NCI-H2081 (cell line): ENCODE measurements at places on chromosomes 1 and 21.

DNA sequence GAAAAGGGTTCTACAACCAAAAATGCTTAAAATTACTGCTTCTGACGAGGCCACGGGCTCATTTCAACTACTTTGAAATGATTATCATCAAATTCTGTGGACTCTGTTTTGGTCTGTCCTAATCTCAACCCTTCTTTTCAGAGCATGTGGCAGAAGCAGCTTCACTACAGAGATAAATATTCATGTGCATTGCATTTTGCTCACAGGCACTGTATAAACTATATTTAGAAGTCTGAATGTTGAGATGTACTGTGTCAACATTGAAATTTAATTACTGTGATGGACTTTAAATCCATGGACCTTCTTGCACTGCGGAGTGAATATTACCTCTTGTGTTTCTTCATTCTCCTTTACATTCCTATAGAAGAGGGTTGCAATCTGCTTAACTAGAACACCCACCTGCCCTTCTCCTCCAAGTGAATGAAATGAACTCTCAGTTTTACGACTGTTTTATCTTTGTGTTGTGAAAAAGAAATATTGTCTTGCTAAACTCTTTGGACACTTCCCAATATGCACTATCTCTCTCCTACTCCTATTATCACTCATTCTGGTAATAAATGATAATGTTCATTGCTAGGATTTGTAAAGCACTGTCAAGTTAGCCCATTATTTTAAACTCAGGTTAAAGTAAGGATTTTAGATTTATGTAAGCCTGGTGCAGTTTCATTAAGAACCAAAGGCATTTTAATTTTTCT is 281.2 kb upstream of the ST6GALNAC5 start:
- no peak for DNase-seq

GRCh38 chr1:8012955-8013354 is 13.2 kb downstream of the ERRFI1 start:
- DNase-seq, result no peak

GRCh38 chr1:70499695-70500094 is 88.6 kb downstream of the CTH start:
- no peak for DNase-seq

DNA sequence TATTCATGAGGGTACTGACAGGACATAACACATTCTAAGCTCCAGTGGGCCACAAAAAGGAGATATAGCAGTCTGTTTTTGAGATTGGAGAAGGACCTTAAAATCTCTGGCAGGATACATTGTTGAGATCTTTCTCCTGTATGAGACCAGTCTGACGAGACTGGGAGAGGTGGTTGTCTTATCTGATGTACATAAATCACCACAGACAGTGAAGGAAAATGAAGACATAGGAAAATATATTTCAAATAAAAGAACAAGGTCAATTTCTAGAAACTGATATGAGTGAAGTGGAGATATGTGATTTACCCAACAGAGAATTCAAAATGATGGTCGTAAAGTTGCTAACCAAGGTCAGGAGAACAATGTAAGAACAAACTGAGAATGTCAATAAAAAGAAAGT is 21.3 kb upstream of the EGLN1 start:
- no peak for DNase-seq

GRCh38 chr1:1021920-1022259 is 2.0 kb downstream of the AGRN start:
- no peak for DNase-seq

- no peak for DNase-seq
Observed at GRCh38 chr1:112975336-112975735, 19.3 kb upstream of the SLC16A1 start.

- no peak for DNase-seq
Observed at GRCh38 chr1:26478988-26479387, 6.7 kb downstream of the HMGN2 start.

- DNase-seq, result no peak
Observed at GRCh38 chr21:43190544-43190943, 21.7 kb downstream of the CRYAA start.

GRCh38 chr1:21302747-21303715 is 12.8 kb upstream of the ECE1 start:
- DNase-seq, result no peak

DNA sequence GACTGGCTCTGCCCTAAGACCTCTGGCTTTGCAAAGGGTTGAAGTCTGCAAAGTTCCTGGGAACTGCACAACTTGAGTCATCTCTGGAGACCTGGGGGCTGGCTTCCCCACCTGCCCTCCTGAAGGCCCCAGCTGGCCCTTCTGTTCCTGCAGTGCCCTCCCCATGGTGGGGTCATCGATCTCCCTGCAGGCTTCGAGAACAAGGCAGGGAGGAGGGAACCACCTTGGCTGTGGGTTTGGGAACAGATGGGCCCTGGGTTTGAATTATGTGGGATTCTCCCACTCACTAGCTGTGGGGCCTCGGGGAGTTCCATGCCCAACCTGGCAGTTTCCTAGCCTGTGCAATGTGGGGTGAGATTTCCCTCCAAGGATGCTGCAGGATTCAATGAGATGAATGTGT is 310.2 kb downstream of the PTPRU start:
- no peak for DNase-seq

- no peak for DNase-seq
Observed at GRCh38 chr1:228240411-228241240, 32.8 kb downstream of the OBSCN start.

DNA sequence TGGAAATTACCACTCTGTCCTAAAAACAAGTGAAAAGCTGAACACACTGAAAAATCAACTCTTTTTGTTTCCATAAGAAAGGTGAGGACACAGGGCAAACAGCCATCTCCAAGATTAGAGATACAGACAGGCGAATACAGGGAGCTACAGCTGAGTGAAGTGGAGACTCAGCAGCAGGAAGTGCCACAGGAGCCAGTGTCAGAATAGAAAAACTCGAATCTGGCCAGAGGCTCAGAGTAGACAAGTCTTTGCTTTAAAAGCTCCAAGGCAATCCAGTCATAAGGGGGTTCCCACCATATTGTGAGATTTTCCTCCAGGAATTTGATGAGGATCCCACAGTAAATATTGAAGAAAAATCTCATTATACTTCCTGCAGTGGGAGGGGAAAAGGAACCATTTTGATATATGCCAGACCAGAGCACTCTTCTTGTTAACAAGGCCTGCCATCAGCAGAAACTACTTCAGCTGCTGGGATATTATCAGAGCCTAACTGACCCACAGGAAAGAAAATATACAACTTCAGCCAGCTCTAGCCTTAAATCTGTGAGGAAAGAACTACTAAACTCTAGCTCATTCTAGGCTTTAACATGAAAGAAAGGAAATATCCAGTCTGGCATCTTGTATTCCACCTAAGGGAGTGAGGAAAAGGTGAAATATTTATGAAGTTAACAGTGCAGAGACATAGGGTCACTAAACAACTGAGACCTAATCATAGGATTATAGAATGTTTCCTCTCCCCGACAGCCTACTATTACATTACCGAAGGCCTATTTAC is 256.2 kb upstream of the OLFM3 start:
- DNase-seq, result no peak

- DNase-seq, result no peak
Observed at GRCh38 chr1:56566994-56567393, 12.4 kb downstream of the PLPP3 start.

DNA sequence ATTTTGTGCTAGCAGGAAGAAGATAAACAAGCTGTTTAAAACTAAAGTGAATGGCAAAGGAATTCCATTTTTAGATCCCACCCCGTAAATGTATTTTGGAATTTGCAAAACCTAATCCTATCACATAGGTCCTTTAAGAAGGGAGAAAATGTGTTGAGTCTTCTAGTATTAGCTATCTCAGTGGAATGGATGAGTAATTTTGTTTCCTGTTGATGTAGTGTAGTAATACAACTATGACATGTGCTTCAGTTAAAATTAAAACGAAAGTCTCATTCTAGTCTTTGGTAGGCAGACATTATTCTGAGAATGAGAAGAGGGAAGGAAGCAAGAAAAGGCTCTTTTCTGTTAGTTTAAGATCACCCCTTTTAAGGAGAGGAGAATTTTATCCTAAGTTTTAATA is 265.9 kb upstream of the C1orf105 start:
- no peak for DNase-seq

- no peak for DNase-seq
Observed at GRCh38 chr1:232036181-232036933, 409.8 kb downstream of the DISC1 start.

DNA sequence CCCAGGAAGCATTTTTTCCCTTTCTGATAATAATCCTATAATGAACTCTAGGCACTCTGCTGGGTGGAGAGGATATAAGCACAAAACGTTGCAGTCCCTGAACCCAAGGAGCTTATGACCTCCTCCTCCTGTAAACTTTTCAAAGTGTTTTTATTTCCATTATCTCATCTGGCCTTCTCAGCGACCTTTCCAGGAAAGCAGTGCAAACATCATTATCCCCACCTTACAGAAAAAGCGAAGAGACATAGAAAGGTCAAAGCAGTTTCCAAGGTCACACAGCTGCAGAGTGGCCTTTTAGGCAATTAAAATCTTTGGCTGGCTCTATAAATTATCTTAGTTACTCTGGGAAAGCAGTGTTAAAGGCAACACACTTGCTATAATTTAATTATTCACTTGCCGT is 63.8 kb downstream of the OLFML3 start:
- no peak for DNase-seq

DNA sequence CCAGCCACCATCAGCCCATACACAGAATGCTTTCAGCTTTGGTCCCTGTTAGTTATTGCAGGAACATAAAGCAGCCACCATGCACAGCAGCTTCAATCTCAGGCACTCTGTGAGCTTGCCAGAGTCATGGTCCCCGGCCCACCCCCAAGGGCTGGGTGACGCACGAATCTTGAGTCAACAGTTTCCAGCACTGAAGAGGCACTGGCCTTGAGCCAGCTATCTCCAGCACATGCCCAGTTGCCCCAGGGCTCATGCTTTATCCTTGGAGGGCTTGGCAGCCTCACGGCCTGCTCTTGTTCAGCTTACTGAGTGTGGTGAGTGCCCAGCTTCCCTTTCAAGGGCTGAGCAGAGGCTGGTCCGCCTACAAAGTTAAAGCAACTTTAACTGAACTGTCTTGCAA is 200.7 kb upstream of the RAB4A start:
- peak; percentile 78 for DNase-seq

GRCh38 chr1:245317217-245317616 is 162.4 kb downstream of the KIF26B start:
- DNase-seq, result no peak

DNA sequence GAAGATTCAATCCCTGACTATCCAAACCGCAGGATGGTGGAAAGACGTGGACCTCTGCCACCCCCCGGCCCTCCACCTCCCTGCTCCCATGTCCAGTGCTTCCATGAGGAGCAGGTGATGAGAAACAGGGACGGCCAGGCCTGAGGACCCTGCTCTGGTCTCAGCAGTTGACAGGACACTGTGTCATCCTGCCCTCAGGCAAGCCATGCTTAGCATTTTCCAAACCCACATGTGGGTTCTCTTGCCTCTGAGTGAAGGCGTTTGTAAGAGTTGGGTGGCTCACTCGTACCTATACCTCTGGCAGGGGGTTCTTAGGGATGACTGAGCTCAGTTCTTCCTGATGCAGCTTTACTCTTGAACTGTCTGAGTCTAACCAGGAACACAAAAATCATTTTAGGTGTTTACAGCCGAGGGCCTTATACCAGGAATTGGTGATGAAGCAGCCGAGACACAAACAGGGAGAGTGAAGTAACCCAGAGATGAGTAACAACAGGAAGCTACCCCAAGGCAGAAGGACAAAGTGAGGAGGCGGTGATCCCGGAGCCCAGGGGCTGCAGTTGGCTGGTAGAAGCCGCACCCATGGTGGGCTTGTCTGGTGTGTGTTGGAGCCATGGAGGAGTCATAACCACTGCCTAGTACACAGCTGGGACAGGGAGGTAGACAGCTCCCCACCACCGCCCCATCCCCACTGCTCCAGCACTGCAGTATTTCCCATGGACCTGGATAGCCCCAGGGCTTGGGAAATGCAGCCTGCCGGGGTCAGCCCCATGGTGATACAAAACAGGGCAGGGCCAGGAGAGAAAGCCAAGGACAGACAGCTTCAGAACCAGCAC is 21.4 kb downstream of the MYBPH start:
- no peak for DNase-seq

DNA sequence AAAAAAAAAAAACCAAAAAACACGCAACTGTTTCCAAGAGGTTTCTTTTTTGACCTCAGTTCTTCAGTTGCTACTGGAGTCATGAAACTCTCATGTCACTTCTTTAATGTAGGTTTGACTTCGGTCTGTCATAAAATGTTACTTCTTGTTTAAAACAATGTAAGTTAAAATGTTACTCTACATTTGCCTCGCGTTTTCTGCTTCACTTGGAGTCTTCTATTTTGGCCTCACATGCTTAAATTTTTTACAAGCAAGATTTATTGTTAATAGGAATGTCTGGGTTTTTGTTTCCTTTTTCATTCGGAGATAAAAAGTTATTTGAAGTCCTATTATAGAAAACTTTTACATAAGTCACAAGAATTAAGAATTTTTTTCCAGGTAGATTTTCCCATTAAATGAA is 880.2 kb downstream of the LTN1 start:
- no peak for DNase-seq

DNA sequence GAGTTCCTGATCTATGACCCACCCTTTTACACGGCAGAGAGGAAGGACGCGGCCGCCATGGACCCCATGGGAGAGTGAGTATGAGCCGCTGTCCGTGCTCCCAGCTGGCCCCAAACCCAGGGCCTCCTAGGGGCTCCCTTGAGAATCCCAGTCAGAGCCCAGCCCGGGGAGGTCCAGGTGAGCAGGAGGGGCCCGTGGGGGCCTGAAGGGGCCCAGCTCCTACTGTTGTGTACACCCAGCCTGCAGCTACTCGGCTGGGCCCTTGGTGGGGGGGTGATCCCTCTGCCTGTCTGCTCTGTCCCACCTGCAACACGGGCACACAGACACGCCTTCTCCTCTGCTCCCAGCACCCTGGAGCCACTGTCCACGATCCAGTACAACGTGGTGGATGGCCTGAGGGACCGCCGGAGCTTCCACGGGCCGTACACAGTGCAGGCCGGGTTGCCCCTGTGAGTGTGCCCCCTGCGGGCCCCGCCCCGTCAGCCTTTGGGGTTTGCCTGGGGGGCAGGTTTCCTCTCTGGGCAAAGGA is 28.6 kb upstream of the LRRC3 start:
- no peak for DNase-seq

DNA sequence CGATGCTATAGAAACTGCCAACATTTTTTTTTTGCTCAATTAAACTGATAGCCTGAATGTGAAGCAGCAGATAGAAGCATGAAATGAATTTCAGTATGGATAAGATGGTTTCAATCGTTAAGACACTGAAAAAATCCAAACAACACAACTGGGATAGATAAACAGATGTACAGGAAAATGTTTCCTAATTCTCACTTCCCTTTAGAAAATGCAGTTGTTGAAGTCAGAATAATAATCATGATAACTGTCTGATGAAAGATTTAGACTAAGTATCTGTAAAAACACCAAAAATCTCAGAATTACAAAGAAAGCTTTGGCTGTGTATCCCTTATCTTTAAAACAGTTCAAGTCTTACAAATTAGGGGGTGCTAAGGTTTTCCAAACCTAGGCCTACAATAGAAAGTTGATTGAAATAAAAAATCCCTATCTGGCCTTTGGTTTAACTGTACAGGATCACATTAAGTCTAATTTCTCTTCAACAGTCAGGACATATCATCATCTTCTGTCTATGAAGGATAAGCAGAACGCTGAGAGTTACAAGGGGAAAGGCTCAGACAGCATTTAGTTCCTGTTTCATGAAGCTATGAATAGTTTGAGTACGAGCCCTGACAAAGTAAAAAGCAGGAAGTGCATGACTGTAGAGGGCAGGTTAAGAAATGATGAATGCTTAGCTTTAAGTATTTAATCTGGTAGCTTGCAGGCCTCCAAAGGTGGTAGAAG is 203.2 kb downstream of the APP start:
- no peak for DNase-seq

- no peak for DNase-seq
Observed at GRCh38 chr1:61670445-61670844, 54.5 kb downstream of the TM2D1 start.
